T-helper 2 cell treated with Interferon-gamma antibody and Interleukin-4, amounts not matched to agents 5 μg/mL and 100 μg/mL, for 36 hours (primary cell): ENCODE measurements at places on chromosomes 3 and 15.

DNA sequence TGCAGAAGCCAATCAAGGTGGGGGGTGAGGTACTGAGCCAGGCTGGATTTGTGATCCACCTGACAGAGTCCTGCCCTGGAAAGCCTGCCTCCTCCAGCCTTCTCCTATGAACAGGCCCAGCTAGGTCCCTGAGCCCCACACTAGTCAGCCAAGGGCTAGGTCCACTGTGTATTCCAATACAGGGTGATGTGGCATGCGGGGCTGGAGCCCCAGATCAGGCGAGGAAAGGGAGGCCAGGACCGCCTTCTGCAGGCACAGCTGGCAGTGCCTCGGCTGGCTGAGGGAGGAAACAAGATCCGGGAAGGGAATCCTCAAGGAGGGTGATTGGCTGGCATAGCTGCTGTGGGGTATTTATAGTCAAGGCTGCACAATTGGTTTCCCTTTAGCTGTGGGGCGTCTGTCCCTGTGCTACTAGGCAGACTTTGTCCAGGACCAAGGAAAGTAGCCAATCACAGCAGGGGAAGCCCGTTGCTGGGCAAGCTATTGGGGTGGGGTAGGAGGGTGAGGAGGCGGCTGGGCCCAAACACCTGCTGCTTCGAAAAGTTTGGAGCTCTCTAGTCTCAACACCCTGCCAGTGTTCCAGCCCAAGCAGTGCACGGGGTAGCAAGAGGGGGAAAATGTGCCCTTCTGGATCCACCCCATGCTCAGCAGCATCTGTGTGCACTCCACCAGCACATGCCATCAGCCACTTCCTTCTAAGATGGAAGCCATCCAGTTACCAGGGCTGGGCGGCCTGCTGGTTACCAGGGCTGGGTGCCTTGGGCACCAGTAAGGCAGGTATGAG lies 5.9 kb downstream of the KY start:
- DNase-seq, result no peak

- DNase-seq, result no peak
Measured at GRCh38 chr3:126113733-126114442, 30.0 kb upstream of the SLC41A3 start.

GRCh38 chr3:187788984-187789857 lies 44.0 kb upstream of the BCL6 start:
- DNase-seq, result no peak

GRCh38 chr3:55330355-55330754 lies 156.8 kb downstream of the WNT5A start:
- no peak for DNase-seq

GRCh38 chr3:113292933-113293332 lies 81.6 kb downstream of the BOC start:
- DNase-seq, result no peak

DNA sequence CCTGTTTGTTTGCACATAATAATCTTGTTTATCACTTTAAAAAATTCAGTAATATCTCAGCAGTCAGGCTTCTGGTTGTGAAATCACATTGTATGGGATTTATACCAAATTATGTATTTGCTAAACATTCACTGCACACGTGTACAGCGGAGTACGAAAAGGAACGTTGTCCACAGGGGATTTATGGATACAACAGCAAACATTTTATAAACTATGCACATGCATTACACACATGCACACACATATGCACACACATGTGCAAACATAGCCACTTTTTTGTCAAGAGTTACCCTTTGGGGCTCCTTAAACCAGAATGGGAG lies 150.5 kb downstream of the LRRK1 start:
- DNase-seq, result no peak

GRCh38 chr3:11276901-11277300 lies 4.7 kb downstream of the ATG7 start:
- no peak for DNase-seq

DNA sequence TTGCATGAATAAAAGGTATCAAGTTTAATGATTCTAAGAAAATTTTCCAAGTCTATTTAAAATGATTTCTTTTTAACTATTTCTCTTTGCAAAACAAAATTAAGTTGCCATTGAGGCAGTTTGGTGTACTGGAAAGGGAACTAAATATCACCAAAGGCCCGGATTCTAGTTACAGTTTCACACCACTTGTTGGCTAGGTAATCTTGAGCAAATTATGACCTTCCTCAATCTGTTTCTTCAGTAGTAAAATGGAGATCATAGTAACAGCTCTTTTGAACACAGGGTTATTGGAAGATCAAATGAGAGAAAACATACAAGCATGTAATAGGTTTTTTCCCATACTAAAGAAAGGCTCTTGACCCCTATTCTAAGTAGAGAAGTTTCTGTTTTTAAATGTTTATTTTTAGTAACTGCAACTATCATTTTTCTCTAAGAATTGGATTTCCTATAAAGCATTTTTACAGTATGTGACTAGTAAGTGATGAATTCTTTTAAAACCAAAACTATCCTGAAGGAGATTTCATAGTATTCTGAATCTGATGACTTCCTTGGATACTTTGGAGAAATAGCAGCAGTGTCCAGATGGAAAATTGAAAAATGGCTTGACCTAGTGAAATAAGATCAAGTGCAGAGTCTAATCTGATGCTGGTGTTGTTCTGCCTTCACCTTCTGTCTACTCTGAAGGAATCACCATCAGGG lies 15.7 kb downstream of the SCAANT1 start:
- no peak for DNase-seq

GRCh38 chr3:35044190-35044589 lies 595.1 kb upstream of the ARPP21 start:
- DNase-seq, result no peak

DNA sequence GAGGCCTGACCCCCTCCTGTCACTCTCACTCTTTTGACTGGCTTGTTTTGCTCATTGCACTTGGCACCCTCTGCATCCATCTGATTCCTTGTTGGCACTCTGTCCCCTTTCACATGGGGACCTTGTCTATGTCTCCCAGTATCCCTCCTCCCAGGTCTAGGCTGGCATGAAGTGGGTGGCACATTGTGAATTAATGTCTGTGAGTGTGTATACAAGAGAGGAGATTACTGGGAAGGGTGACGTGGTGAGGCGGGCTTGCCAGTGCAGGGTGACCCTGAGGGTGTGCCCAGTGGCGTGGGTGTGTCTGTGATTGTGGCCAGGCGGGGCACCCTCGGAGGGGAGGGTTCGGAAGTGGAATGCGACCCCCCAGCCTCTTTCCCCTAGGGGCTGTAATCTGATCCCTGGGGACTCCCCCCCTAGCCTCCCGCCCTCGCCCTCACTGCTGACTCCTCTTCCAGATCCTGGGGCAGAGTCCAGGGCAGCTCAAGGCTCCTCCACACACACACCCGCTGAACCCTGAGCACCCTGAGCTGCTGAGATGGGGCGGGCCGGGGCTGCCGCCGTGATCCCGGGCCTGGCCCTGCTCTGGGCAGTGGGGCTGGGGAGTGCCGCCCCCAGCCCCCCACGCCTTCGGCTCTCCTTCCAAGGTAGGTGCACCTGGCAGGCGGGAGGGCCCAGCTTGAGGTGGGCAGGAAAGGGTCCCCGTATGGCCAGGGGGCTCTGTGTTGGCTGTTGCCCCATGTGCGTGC lies at the start of gene SEMA3B:
Gene SEMA3B, plus strand, starts transcription at position 445 of the 749 bp plus-strand sequence. Its CDS starts 94 bp downstream, at position 539.
- DNase-seq, result no peak

GRCh38 chr3:16877505-16877904 lies 7.2 kb upstream of the PLCL2 start:
- no peak for DNase-seq

DNA sequence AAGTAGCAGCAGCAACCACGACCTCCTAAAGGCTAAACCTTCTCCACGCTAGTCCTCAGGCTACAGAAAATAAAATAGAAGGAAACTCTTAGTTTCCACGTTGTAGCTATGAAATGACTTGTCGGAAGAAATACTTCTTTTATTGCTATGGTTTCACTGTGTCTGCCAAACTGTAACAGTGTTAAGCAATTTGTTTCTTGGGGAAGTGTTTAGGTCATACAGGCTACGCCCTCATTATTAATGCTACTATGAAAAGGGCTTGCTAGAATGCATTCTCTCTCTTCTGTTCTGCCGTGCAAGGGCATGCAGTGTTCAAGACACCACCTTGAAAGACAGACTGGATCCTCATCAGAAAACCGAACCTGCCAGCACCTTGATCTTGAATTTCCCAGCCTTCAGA lies 462.7 kb downstream of the PLOD2 start:
- no peak for DNase-seq

DNA sequence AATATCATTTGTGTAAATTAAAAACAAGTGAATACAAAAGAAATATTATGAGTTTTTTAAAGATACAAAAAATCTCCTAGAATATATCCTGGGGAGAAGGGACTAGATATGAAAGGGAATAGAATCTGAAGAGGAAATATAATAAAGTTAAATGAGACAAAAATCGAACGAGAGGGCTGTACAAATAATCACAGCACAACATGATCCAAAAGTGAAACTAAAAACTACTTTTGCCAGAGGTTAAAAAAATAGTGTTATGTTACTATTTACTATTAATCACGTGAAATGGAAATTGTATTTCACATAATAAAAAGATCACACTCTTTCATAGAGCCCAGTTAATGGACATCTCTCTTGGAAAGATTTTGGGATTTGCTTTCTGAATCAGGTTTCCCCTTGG lies 28.6 kb downstream of the CGGBP1 start:
- no peak for DNase-seq

DNA sequence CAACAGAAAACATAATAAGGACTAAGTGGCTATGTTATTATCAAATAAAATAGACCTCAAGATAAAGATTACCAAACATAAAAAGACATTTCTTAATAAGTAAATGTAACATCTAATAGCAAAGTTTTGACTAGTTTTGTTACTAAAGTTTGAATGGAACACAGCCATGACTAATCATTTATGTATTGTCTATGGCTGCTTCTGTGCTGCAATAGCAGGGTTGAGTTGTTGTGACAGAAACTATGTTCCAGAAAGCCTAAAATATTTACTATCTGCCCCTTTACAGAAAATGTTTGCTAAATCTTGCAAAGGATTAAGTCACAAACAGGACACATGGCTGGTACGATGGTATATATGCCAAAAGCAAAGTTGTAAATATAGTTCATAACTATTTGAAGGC lies 37.9 kb upstream of the MYH15 start:
- no peak for DNase-seq

DNA sequence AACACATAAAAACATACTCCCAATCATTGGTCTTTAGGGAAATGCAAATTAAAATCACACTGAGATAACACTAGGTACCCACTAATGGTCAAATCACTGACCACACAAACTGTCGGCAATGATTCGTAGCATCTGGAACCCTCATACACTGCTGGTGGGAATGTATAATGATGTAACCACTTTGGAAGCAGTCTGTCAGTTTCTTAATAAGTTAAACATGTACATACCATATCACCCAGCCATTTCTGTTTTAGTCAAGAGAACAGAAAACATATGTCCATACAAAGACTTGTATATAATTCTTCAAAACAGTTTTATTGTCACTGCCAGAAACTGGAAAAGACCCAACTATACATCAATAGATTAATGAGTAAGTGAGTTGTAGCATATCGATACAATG lies 63.3 kb upstream of the LRRC3B start:
- DNase-seq, result no peak

DNA sequence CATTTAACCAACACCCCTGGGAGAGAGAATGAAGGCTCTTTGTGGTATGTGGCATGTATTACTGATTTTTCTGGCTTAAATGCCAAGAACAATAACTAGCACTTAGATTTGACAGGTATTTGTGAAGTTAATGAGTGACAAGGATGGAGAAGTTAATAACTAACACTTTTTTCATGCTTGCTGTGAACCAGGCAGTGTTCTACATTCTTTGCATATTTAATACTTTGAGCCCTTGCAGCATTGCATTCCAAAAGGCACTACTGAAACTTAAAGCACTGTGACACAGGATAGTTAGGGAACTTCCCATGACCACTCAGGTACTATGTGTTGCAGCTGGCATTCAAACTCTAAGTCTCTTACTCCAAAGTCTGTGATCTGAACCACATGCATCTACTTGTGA lies 650.6 kb downstream of the ZPLD1 start:
- DNase-seq, result no peak

- DNase-seq, result no peak
Measured at GRCh38 chr15:74240002-74240568, 4.0 kb downstream of the CCDC33 start.

- DNase-seq, result no peak
Measured at GRCh38 chr3:175484666-175485065, 625.5 kb downstream of the NAALADL2 start.

GRCh38 chr3:124297062-124297980 lies 305.4 kb upstream of the ROPN1 start:
- DNase-seq, result no peak

GRCh38 chr15:39596358-39597051 lies 15.6 kb downstream of the THBS1 start:
- DNase-seq, result no peak

DNA sequence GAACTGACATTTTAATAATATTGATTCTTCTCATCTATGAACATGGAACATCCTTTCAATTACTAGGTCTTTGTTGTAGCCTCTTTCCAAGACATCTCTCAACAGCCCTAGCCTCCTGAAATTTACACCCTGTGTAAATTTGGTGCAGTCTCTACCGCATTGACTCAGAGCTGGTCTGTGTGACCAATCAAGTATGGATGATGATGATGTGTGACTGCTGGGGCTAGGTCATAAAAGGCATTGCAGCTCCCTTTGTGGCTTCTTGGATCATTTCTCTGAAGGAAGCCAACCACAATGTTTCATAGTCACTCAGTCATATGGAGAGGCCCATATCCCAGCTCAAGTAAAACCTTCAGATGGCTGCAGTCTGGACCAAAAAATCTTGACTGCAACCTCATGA lies 62.1 kb upstream of the FAM3D start:
- DNase-seq, result no peak

DNA sequence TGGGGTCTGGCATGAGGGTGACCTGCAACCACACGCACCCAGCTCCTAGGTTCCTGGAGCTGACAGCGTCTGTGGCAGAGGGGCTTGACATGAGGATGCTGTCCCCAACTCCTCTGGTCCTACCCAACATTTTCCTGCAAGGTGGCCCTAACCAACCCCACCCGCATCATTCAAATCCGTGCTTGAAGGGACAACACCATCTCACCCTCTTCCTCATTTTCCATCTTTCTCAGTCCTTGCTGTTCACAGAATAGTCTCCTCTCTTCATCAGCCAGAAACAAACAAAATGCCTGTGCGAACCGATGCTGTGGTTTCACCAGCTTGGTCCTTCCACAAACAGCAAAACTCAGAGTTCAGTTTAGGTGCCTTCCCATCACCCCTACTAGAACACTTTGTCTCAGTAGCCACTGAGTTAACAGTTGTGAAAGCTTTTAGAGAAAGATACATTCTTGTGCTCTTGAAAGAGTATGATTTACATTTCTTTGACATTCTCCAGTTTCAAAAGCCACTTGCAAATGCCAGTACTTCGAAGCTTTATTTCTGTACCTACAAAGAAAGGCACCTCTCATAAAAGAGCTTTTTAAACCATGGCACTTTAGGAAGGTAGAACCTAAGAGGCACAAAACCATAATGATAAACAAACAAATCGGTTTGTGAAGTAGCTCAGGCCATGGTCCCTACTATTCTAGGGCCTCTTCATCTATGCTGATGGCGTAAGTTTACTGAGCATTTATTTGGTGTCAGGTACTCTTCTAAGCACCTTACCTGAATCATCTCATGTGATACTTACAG lies 360.1 kb downstream of the SHQ1 start:
- DNase-seq, result no peak
